ENCODE measurements at places on chromosomes 13 and 19.

GRCh38 chr19:52646571-52647217 lies 8.5 kb upstream of the ZNF83 start:
- DNase-seq = no peak

GRCh38 chr13:80339912-80340650 lies 845 bp downstream of the SPRY2 start:
- no peak for DNase-seq

DNA sequence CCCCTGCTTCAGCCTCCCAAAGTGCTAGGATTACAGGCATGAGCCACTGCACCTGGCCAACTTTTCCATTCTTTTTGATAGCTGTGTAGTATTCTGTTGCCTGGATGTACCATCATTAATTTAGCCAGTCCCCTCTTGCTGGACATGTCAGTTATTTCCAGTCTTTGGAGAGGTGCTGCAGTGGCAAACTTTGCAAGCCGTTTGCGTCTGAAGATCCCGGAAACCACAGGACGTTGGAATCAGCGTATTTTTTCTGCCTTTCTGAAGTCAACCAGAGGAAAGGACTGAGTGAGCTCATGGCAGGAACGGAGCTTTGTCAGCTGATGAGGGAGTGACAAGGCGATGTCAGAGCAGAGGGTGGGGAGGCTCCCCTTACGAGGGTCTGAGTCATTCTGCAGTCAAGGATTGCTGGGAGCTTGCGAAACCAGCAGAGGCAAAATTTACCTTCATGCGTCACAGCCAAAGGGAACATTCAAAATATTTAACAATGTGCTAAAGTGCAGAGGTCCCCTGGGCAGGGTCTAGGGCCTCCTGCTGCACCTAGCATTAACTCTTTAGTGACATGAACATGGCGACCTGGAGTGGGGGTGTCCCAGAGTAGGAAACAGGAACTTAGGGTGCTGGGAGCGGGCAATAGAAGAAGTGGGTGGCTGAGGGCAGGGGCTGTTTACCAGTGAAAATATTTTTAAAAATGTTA lies 5.6 kb downstream of the C5AR1 start:
- DNase-seq = no peak

DNA sequence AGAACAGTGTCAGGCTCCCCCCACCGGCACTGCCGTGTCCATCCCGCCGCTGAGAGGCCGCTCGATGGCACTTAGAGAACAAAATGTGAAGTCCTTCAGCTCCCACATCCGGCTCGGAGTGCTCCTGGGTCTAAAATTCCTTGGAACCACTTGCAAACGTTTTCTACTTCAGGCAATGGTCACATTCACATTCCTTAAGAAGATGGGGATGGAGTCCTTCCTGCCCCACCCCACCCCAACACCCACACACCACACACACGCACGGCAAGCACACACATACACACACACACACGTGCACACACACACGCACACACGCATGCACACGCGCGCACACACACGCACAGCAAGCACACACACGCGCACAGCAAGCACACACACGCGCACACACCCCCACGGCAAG lies 83.4 kb downstream of the SOX1 start:
- no peak for DNase-seq

- no peak for DNase-seq
Observed at GRCh38 chr13:113948034-113948742, 25.7 kb downstream of the C13orf46 start.

DNA sequence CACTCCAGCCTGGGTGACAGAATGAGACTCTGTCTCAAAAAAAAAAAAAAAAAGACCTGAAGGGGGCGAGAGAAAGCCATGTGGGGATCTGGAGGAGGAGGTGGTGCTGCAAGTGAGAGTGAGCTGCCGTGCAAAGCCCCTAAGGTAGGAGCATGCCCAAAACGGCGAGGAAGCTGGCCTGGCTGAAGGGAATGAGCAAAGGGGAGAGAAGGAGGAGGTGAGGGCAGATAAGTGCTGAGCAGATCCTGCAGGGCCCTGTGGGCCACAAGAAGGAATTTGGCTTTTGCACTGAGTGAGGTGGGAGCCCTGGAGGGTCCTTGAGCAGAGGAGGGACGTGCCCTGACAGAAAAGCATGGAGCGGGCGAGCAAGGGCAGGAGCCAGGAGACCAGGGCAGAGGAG lies 19.4 kb upstream of the ADGRE5 start:
- no peak for DNase-seq

- no peak for DNase-seq
Observed at GRCh38 chr13:72180253-72180952, 313.4 kb upstream of the DACH1 start.
